ENCODE measurements at places on chromosomes 11 and 22. TPM values are rescaled to one million over a fixed set of nuclear protein-coding genes. Genes with fewer than 3 reads are reported as not detected.

GRCh38 chr11:44466531-44467205 is 98.8 kb upstream of the CD82 start:
- peak; percentile 44 for DNase-seq

DNA sequence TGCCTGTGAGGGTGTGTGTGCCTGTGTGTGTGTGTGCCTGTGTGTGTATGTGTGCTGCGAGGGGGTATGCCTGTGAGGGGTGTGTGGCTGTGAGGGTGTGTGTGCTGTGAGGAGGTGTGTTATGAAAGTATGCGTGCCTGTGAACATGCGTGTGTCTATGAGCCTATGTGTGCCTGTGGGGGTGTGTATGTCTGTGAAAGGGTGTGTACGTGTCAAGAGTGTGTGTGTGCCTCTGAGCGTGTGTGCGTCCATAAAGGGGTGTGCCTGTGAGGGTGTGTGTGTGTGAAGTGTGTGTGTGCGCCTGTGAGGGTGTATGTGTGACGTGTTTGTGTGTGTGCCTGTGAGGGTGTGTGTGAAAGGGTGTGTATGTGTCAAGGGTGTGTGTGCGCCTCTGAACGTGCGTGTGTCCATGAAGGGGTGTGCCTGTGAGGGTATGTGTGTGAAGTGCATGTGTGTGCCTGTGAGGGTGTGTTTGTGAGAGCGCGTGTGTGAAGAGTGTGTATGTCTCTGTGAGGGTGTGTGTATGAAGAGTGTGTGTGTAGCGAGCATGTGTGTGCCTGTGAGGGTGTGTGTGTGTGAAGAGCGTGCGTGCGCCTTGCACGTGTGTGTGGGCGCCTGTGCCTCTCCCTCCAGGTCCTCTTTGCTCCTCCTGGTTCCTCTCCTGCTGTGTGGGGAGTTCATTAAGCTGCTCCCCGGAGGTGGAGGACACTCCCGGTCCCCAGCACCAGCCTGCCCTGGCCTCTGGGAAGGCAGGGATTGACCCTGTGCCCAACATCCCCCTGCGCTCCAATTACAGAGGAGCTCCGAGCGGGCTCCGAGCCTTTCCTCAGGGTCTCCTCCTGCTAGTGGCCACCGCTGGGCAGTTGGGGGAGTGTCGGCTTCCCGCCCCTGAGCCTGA is 53.3 kb downstream of the CACNA1I start:
- DNase-seq = peak; percentile 80

DNA sequence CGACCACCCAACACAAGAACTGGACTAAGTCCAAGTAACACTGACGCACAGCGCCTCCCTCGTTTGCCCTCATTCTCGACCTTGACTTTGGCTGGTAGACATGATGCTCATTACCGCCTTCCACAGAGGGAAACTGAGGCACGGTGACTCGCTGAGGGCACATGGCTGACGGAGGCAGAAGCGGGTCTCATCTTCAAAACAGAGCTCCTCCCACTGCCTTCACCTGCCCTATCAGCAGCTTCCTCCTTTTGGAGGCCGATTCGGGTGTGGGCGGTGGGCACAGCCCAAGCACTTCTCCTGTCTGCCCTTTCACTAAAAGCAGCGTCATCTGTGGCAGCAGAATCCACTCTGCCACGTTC is 2.0 kb upstream of the KMT5B start:
- peak; percentile 48 for DNase-seq

DNA sequence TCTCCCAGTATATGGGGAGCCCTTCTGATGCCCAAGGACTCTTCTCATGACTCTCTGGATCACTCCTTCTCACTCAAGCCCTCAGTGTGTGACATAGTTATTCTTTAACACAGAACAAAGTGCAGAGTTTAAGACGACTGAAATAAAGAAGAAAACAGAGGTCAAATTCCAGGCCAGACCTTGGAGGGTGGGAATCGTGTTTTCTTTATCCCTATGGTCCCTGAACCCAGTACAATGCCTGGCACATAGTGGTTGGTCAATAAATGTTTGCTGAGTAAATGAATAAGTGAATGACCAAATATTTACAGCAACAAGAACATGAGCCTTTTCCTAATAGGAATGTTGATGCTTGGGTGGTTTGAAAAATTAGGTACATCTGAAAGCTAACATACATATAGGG is 28.8 kb downstream of the VSTM5 start:
- no peak for DNase-seq

Gene EFCAB6
- total RNA-seq = 0.31 TPM

Gene CFAP300
- total RNA-seq = 1.7 TPM
